ENCODE measurements at places on chromosomes 16 and 17.

- DNase-seq: no peak
Measured at GRCh38 chr17:19313746-19314651, 48.5 kb downstream of the B9D1 start.

DNA sequence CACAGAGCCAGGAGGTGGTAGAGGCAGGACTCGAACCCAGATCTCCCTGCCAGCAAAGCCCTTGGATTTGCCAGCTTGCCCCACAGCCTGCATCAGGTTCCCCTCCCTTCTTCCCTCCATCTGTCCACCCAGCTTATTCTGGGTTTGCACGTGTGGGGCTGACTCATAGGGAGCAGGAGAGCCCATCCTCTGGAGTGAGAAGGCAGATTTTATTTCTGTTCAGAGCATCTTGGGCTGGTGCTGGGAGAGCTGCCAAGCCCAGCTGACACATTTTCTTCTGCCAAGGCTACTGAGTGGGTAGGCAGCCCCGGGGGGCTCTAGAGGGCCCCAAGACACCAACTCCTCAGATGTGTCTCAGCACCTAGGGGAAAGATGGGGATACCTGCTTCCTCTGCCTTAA, 106.3 kb upstream of the CRHR1 start:
- DNase-seq: no peak

DNA sequence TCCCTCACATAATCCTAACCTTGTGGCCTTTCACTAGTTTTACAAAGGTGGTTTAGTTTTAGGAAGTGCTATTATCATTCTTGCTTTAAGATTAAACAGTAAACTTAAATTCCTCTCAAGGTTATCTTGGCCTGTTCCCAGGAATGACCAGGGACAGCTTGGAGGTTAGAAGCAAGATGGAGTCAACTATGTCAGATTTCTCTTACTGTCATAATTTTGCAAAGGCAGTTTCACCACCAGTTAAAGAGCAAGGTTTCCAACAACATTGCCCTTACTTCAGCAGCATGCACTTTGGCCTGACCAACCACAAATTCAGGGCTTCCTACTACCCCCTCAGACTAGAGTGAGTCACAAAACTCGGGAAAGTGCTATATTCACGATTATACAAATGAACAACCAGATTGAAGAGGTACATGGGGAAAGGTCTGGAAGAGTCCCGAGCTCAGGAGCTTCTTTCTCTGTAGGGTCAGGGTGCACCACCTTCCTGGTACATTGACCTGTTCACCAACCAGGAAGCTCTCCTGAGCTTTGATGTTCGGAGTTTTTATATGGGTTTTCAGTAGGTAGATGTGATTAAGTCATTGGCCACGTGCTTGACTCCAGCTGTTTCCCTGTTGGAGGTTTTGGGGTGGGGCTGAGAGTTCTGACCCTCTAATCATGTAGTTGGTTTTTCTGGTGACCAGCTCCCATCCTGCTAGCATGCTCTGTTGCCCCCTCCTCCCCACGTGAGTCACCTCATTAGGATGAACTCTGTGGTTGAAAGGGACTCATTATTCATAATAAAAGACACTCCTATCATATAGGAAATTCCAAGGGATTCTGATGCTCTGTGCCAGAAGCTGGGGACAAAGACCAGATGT, 19.4 kb downstream of the RHOT1 start:
- no peak for DNase-seq

DNA sequence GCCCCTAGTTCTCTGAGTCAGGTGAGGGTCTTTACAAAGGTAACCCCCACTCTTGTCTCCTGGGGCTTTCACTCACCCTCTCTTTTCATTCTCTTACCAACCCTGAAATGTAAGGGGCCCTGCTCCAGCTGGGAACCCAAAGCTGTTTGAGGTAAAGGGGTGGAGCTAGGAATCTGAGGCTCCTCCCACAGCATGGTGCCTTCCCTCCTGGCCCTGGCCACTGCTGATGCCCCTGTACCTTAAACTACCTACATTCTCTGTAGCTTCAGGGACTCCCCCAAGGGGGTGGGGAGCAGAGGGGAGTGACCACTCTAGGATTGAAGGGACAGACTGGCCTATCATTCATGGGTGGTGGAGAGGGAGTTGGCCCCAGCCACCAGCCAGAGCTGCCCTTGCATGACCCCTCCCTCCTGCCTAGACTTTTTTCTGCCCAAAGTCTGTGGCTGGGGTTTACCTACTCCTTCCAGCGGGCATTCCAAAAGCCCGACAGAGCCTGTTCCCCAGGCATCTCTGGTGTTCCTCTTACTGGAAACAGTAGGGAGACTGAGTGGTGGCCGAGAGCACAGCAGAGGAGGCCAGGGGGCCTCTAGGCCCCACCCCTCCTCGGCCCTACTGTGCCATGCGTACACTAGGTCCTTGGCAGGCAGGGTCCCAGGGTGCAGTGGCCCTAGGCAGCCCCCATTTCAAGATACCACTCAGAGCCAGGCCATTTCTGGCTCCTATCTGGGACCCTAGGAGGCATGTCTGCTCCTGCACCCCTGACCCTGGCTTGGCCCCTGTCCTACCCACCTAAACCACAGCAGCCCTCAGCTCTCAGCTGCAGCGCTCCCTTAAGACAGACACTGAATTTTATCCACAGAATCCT, 9.5 kb downstream of the DOK4 start:
- DNase-seq: no peak

DNA sequence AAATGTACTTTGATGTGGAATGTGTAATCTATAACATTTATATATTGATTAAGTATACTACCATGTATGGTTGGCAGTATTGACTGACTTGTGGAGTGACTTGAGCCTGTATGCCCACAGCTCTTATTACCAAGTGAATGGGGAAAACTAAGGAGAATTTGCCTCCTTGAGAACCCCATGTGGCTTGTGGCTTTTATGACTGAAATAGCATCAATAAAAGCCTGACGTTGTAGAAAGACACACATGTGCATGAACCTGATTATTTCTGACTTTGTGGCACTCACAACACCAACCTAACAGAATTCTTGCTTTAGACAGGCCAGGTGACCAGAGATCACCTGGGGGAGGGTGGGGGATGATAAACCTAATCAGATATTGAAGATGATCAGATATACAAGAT, 2.1 kb upstream of the LRRC75A start:
- DNase-seq: no peak

GRCh38 chr16:56609463-56609921, 1.1 kb downstream of the MT2A start:
- peak; percentile 71 for DNase-seq

- DNase-seq: no peak
Measured at GRCh38 chr16:65463652-65464260, 341.9 kb upstream of the CDH11 start.

DNA sequence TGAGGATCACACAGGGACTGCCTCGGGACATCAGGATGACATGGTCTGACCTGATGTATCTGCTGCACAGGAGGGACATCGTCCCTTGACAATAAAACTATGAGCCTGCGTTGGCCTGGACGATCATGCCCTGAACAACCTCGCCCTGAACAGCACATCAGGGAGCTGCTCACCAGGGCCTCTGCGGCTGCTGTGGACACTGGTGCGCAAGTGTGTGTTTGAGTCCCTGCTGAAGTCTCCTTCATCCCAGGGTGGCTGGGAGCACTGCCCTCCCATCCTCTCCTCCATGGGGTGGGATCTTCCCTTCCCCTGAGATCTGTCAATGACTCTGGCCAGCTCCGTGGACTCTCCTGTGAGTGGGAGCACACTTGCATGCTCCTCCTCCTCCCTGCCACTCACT, 257.8 kb downstream of the RBFOX3 start:
- DNase-seq: no peak

DNA sequence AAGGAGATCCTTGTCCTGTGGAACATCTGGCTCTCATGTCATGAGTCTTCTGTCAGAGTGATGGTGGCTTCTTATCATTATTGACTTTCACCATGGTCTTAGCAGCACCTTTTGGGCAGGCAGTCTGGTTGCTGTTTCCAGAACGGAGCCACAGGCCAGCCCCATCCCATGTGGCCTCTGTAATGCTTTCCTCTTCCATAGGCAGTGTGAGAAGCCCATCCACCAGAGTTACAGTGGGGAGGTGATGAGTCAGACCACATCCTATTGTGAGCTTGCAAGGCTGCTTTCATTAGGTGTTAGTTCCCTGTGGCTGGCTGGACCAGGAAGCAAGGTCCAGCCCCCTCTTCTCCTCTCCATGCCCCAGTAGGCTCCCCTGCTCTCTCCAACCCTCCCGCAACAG, 30.8 kb upstream of the SPACA3 start:
- no peak for DNase-seq

- DNase-seq: no peak
Measured at GRCh38 chr17:37168731-37169353, 206.9 kb upstream of the C17orf78 start.

GRCh38 chr17:563616-564015, 151.0 kb downstream of the VPS53 start:
- no peak for DNase-seq

- no peak for DNase-seq
Measured at GRCh38 chr16:22055881-22056280, 36.5 kb upstream of the VWA3A start.

- DNase-seq: no peak
Measured at GRCh38 chr17:57735230-57735629, 9.9 kb downstream of the CCDC182 start.

GRCh38 chr16:86601356-86601755, 23.0 kb downstream of the FOXL1 start:
- DNase-seq: no peak

- DNase-seq: no peak
Measured at GRCh38 chr17:28963841-28964240, 12.5 kb upstream of the PHF12 start.

- no peak for DNase-seq
Measured at GRCh38 chr16:9508328-9508936, 417.0 kb downstream of the HAPSTR1 start.

DNA sequence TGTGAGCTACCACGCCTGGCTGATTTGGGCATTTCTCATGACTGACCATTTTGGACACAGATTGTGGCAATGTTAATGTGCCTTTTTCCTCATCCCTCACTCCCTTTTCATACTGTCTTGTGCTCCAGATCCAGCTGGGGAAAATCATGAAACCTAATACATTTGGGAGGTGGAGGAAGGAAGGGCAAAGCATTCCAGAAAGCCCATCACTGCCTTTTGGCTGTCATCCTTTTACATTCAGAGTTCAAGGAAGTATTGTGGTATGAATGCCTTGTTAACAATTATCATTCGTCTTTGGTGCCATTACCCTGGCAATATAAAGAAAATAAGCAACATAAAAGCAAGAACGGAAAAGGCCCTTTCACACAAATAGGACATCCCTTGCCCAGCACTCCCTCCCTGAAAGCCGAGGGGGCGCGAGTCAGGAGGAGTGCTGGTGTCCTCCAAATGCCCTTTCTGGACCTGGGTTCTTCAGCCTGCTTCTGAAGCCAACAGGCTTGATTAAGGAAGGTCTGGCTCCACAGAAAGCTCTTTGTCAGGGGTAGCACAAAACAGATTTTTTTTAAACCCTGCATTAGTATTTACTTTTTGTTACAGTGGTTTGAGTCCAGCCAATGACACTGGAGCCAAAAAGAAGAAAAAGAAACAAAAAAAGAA, 20.1 kb downstream of the NMT1 start:
- no peak for DNase-seq

GRCh38 chr16:81713295-81713772, 65.8 kb upstream of the PLCG2 start:
- no peak for DNase-seq

GRCh38 chr17:40095944-40096791, 4.2 kb downstream of the NR1D1 start:
- no peak for DNase-seq

DNA sequence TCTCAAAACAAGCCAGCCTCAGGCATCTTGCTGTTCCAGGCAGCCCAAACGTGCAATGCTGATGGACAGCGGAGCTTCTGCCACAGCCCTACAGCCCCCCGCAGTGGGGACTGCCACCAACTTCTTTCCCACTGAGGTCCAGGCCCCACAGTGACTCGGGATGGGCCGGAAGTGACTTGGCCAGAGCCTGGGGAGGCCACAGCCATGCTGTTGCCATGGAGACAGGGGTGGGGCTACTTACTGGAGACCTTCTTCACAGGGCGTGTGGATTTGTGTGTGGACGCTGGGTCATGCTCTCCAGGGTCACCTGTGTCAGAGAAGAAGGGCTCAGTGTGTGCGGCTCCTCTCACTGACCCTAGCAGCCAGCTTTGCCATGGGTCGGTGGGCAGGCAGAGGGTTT, 15.0 kb downstream of the TRIM25 start:
- DNase-seq: no peak

GRCh38 chr17:61124562-61124961, 275.1 kb upstream of the TBX2 start:
- no peak for DNase-seq

DNA sequence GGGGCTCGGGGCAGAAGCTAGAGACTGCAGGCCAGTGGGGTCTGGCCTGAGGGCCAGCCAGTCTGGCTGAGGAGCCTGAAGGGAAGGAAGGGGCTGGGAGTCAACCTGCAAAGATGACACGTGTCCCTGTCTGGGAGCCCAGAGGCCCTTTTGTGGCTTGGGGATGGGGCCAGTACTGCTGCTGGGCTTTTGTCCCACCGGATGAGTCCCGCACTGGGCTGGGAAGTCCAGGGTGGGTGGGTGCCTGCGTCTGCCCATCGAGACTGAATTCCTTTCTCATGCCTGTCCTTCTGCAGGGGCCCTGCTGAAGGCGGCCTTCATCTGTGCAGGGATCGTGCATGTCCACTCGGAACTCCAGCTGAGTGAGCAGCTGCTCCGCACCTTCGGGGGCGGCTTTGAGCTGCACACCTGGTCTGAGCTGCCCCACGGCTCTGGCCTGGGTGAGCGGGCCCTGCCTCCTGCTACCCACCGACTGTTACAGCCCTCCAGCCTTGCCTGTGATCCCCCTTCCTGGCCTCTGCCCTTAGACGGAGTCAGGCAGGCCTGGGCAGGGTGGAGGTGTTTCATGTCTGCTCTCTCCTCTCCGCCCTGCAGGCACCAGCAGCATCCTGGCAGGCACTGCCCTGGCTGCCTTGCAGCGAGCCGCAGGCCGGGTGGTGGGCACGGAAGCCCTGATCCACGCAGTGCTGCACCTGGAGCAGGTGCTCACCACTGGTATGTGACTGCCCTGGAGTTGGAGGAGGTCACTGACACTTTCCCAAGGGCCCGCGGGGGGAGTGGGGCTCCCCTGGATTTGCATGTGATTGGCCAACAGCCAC, 20.9 kb downstream of the FCSK start:
- no peak for DNase-seq

- peak; percentile 19 for DNase-seq
Measured at GRCh38 chr17:70709596-70709995, 540.3 kb downstream of the KCNJ2 start.

DNA sequence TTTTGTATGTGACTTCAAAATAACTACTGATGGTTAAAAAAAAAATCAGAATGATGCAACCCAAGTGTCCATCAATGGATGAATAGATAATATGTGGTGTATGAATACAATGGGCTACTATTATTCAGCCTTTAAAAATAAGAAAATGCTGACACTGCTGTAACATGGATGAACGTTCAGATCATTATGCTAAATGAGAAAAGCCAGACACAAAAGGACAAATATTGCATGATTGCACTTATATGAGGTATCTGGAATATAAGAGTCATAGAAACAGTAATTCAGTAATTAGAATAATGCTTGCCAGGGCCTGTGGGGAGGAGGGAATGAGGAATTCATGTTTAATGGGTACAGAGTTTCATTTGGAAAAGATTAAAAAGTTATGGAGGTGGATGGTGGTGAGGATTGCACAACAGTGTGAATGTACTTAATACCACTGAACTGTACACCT, 25.4 kb downstream of the TENT4B start:
- DNase-seq: no peak

GRCh38 chr17:52027081-52027480, 131.4 kb downstream of the CA10 start:
- DNase-seq: no peak
